ENCODE measurements at places on chromosomes 6 and 20. TPM values are rescaled to one million over a fixed set of nuclear protein-coding genes. Genes with fewer than 3 reads are reported as not detected.
A peak's percentile ranks its signal among the peaks of the same experiment; 100 is the strongest.

Gene CST4
- not detected for total RNA-seq

Gene WASF1
- 159 TPM for total RNA-seq

Gene HLA-DQA1
- total RNA-seq = not detected

Gene PHACTR3
- 0.17 TPM for total RNA-seq

Gene OXT
- not detected for total RNA-seq

Gene FOXF2
- 0.13 TPM for total RNA-seq

- DNase-seq = no peak
These were observed 2.7 kb upstream of the RBM24 start for GRCh38 chr6:17278289-17279063.

- DNase-seq = no peak
These were observed 227.0 kb upstream of the MARCKS start for GRCh38 chr6:113629975-113630737.

GRCh38 chr20:62426699-62427131 is 624 bp downstream of the RBBP8NL start:
- no peak for DNase-seq

- DNase-seq = no peak
These were observed 127.5 kb downstream of the SASH1 start for GRCh38 chr6:148470156-148470555.

DNA sequence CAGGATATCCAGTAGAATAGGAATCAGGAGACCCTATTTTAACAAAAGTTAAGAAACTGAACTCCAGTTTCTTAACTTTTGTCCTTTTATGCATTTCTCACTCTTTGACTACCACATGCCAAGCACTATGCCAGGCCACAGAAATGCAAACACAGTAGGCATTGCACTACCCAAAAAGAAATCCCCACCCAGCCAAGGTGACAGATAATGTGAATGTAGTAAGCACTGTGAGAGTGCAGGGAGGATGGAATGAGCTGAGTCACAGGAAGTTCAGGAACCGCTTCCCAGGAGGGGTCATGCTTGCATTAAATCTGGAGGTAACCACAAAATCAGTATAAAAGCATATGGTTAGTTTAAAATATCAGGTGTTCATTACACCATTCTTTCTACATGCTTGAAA is 20.1 kb upstream of the FAM83C start:
- DNase-seq = peak; percentile 62

DNA sequence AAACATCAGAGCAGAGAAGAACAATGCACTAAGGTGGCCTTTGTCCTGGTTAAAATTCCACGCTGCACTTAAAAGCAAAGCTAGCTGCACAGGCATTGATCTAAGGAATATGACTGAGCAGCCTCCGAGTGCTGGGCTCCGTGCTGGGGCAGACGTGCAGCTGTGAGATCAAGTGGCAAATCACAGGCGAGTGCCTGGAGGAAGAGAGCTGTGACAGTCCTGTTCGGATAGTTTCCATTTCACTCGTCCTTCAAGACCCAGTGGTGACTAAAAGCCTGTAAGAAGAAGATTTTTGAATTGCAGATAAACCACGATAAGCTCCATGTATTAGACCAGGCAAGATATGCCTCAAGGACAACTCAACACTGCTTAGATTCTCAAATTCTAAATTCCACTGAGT is 247.9 kb downstream of the ANKRD60 start:
- no peak for DNase-seq

DNA sequence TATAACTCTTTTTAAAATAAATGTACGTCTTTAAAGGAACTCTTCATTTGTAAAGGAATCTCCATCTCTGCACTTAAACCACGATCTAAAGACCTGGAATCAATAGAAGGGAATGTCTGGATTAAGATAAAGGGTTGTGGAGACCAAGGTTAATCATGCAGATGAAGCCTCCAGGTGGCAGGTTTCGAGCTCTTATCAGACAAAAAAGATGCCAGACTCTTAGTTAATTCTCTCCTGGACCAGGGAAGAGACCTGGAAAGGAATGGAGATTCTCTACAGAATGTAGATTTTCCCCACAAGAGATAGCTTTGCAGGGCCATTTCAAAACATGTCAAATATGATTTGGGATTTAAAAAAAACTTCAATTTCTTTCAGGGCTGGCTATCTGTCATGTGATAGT is 71.5 kb upstream of the SSTR4 start:
- DNase-seq = no peak

DNA sequence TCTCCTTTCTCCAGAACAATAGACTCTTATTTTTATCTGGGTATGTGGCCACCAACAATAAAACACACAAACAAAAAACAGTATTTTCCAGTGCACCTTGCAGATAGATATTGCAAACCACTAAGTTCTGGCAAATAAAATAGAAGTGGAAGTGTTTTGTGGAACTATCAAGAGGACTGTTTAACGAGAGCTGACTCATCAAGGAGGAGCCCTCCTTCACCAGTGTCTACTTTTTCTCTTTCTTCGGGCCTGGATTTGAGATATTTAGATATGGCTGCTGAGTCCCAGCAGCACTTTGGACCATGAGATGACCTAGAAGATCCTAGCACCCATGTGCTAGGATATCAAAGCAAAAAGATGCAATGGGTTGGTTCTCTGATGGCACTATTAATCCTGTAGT is 154.7 kb downstream of the AIG1 start:
- no peak for DNase-seq

GRCh38 chr20:48181261-48181935 is 396.1 kb upstream of the SULF2 start:
- no peak for DNase-seq

- DNase-seq = no peak
These were observed 263.0 kb downstream of the PAX1 start for GRCh38 chr20:21968486-21968885.

DNA sequence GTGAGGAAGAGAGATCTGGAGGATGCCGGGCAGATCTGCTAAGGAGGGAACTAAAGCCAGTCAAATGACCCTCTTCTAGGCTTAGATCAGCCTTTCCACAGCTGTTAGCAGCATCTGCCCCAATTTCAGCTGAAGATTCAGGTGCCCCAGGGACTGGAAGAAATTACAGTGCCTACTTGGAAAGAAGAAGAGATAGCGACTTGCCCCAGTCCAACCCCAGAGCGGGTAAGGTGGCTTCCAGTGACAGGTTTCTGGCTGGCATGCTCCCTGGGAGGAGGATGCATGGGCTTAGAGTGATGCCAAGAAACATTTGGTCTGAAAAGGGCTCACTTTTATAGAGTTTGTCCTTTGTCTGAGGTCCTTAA is 620 bp downstream of the TJAP1 start:
- no peak for DNase-seq

- DNase-seq = no peak
These were observed 19.7 kb downstream of the ZBP1 start for GRCh38 chr20:57600320-57601210.

DNA sequence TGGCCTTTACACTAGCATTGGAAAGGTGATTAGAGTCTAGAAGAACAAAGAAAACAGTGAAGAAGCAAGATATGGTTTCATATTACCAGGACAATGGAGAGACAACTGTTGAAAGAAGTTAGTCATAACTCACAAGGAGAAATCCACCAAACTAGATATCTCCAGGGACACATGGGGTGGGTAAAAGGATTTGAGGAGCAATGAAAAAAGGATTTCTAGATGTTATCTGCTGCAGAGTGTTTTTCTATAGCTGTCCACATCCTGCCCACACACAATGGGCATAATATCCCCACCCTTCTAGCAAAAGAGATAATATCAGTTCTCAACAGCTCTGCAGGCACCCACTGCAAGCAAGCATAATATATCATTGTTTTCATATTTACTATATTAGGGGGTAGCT is 303.1 kb downstream of the HAO1 start:
- peak; percentile 1 for DNase-seq

- no peak for DNase-seq
These were observed 119.6 kb upstream of the SSTR4 start for GRCh38 chr20:22915512-22915911.

DNA sequence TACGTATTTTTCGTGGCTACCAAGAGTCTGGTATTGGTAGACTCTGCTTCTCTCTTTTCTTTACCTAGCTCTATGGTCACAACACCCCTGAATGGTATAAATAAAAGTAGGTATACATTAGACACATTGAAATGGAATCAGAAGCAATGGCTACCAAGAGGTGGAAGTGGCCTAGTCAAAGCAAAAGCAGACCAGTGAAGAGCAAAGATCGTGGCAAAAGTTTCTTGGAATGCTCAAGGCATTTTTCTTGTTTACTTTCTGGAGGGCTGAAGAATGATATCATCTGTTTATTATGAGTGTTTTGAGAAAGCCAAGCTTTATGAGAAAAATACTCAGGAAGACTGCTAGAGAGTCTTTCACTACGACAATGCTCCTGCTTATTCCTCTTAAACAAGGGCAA is 28.6 kb upstream of the MOCS1 start:
- no peak for DNase-seq

Measured in A673 (cell line).